ENCODE measurements at places on chromosomes 7 and 10.

DNA sequence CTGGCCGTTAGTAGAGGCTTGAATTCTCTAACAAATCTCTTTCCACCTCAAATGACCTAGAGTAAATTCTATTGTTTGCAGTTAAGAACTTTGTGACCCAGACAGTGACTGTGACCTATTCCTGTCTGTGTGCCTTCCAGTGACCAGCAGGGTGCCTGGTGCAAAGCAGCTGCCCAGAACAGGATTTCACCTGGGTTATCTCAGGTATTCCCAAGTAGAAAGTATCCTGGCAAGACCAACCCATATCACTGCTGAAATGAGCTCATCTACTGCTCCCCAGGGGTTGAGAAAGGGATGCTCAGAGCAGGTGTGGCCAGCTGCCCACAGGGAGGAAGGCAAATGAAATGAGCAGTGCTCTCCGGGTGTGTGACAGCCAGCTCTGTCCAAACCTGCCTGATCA is 2.1 kb upstream of the MSMB start:
- no peak for DNase-seq

DNA sequence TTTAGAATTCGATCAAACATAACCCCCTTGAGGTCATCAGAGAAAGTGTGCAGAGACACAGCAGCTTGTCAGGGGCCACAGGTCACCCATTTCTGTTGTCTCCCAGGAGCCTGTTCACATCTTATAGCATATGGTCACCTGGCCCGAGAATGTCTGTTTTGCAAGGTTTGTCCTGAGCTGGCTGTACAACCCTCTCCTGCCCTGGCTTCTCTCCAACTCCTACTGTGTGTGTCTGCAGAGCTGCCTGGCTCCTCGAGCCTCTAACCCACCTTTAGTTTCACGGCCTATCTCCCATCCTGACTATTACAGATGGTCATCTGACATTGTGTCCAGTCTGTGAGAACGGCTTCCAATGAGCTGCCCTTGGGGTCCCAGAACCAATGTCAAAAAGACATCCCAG is 683.4 kb downstream of the SDK1 start:
- DNase-seq: no peak

- DNase-seq: no peak
Measured at GRCh38 chr7:25037325-25037724, 57.3 kb upstream of the OSBPL3 start.

- no peak for DNase-seq
Measured at GRCh38 chr7:7476381-7476780, 59.3 kb downstream of the COL28A1 start.

- DNase-seq: no peak
Measured at GRCh38 chr7:134051020-134051419, 76.1 kb upstream of the LRGUK start.

All from AG09319 (cell line).